Activated naive CD8-positive, alpha-beta T cell treated with anti-CD3 and anti-CD28 coated beads for 36 hours (primary cell): ENCODE measurements at places on chromosomes 6 and 20. TPM values are rescaled to one million over a fixed set of nuclear protein-coding genes. Genes with fewer than 3 reads are reported as not detected.

AAR2 gene
- total RNA-seq, result 30.0 TPM

COL9A3 gene
- total RNA-seq, result 0.35 TPM

ULBP1 gene
- total RNA-seq, result 2.9 TPM

HNF4A gene
- total RNA-seq, result not detected

WFDC10B gene
- not detected for total RNA-seq

BFSP1 gene
- total RNA-seq, result 0.64 TPM

- no peaks in the 10 kb centered on the region for H3K4me1 ChIP-seq
- no peak for DNase-seq
- no peak overlapping the region for H3K4me3 ChIP-seq
- H3K27ac ChIP-seq, result no peak overlapping the region
- H3K27me3 ChIP-seq, result peaks cover 9% of the 10 kb centered on the region
These were observed 57.7 kb upstream of the CD83 start for GRCh38 chr6:14059791-14060436.

DNA sequence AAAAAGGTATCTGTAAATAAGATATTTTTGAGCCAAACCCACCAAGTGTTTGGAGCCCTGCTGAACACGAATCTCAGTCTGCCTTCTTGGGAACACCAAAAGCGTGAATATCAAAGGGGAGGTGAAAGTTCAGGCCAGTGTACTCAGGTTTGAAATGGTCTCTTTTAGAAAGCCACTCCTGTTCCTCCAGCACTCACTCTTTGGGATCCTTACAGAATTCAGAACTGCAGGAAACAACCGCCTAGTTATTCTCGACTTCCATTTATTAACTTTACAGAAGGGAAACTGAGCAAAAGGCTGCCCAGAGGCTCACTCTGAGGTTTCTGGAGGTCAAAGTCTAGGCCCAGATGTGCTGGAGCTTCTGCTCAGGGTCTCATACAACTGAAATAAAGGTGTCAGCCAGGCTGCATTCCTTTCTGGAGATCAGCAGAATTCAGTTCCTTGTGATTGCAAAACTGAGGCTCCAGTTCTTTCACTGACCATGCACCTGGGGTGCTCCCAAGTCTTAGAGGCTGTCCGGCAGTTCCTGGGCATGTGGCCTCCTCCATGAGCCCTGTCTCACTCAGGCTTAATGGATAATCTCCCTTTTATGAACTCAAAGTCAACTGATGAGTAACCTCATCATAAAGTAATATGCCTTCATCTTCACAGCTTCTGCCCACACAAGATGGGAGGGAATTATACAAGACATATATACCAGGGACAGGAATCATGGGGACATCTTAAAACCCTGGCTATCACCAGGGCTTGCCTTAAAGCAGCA is 65.5 kb upstream of the TNFAIP3 start:
- H3K36me3 ChIP-seq, result peaks cover 3% of the 10 kb centered on the region
- DNase-seq, result no peak
- H3K27me3 ChIP-seq, result no peaks in the 10 kb centered on the region
- H3K4me3 ChIP-seq, result no peak overlapping the region
- H3K27ac ChIP-seq, result no peak overlapping the region

DNA sequence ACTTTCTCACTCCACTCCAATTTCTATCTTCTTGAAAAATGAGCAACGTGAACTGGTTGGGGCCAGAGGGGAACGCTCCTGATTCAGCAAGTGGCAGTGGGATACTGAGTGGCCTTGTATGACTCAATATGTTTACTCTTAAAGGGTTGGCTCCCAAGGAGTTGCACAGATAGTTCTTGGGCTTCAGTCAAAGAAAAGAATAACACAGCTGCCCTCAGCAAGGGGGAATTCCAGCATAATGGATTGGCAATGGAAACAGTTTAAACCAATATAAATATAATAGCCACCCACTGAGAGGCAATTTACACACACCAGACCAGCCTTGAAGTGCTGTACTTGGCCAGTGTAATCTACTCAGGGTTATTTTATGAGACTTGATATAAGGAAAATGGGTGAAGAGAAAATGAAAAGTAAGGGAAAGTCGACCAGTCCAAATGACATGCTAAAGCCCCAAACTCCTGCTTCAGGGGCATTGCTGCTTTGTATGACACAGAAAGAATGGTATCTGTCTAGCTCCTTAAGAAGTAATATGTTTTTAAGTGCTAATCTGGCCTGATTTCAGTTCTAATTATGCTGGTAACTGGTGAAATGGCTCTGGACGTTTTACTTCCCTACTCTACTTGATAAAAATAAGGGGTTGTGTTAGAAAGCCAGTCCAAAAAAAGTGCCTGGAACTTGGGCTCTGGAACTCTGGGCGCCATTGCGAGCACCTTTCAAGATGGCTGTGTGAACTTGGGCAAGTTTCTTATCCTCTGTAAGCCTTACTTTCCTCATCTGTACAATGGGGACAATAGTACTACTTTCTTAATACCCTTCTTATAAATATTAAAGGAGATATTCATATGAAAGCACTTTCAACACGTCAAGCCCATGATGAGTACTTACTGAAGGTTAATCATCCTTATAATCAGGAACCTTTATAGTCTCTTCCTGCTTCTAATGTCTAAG is 712.9 kb upstream of the MAP3K7 start:
- H3K4me3 ChIP-seq, result no peak overlapping the region
- no peaks in the 10 kb centered on the region for H3K36me3 ChIP-seq
- no peaks in the 10 kb centered on the region for H3K4me1 ChIP-seq
- no peak for DNase-seq

DNA sequence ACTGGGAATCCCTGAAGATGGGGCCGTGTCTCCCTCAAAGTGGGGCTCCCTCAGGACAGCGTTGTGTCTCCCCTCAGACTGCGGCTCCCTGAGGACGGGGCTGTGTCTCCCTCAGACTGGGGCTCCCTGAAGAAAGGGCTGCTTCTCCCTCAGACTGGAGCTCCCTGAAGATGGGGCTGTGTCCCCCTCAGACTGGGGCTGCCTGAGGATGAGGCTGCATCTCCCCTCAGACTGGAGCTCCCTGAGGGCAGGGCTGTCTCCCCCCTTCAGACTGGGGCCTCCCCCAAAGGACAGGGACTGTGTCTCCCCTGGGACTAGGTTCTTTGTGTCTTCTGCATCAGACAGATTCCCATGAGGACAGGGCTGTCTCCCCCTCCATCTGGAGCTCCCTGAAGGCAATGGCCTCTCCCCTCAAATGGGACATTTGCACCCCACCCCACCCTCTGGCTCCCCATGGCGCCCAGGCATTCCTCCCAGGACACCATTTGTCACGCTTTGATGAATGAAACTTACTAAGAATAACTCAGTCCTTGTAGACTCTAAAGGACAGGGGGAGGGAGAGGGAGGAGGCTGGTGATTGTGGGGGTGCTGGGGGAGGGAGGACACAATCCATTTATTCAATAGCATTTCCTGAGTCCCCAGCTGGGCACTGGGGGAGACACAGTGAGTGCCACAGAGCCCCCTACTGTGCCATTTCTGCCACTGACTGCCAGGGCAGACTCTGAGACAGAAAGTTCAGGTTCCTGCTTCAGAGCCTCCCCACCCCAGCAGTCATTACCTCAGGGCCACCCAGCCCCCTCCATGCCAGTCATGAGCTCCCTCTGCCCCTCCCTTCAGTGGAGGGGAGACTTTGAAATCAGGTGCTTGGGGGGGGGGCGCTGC is 122.4 kb downstream of the MRPL14 start:
- H3K4me3 ChIP-seq, result no peak overlapping the region
- H3K27ac ChIP-seq, result no peak overlapping the region
- H3K4me1 ChIP-seq, result peaks cover 19% of the 10 kb centered on the region
- H3K36me3 ChIP-seq, result peaks cover 2% of the 10 kb centered on the region

DNA sequence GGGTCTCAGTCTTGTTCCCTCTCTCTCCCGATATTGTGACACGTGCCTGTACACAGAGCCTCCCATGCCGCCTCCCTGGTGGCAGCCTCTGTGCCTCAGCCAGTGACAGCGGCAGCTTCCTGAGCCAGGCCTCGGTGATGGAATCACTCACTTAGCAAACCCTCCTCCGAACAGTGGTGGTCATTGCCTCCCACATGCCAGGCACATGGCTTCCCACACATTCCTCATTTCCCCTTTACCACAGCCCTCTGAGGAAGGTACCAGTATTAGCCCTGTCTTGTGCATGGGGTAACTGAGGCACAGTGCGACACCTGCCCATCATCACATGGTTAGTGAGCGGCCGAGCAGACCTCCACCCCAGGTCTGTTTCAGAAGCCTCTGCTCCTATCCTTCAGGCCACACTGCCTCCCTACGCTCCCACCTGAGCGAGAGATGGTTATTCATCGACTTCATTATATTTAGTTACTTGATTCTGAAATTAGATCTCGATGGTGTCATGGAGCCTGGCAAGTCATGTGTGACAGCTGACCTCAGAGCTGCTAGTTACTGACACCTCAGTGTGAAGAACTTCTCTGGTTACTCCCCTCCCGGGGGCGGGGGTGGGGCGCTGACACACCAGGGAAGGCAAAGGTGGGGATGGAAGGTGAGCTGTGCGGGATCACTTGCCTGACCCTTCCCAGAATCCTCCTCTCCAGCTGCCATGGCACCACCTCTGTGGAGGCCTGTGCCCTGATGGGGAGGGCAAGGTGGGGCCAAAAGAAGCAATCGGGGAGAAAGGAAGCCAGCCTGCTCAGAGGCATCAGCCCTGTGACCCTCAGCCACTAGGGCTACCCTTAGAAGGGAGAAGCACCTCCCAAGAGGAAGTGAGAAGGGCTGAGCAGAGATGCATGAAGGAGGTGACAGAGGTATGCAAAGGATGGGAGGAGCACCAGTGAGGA is 17.9 kb downstream of the MDGA1 start:
- H3K27ac ChIP-seq, result no peak overlapping the region
- no peaks in the 10 kb centered on the region for H3K27me3 ChIP-seq
- no peaks in the 10 kb centered on the region for H3K36me3 ChIP-seq
- DNase-seq, result no peak

DNA sequence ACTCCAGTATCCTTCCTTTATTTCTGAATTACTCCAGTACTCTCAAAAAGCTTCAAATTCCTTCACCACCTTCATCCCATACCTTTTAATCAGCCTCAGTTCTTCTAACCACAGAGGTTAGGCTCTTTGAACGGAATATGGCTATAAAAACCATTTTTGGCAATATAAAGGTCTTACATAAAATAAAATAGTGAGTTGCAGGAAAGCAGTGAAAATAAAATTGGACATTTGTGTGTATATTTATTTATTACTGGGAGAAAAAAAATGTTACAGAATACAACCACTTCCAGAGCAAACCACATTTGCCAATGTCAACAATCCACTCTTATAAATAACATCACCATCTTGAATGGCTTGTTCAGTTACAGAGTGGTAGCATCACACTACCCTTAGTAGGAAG is 7.7 kb downstream of the HDDC2 start:
- H3K27ac ChIP-seq, result no peak overlapping the region
- no peak overlapping the region for H3K4me3 ChIP-seq
- H3K36me3 ChIP-seq, result peaks cover 81% of the 10 kb centered on the region
- no peaks in the 10 kb centered on the region for H3K27me3 ChIP-seq
- peaks cover 41% of the 10 kb centered on the region for H3K4me1 ChIP-seq
- no peak for DNase-seq

- no peak for DNase-seq
- peaks cover 5% of the 10 kb centered on the region for H3K36me3 ChIP-seq
- no peak overlapping the region for H3K27ac ChIP-seq
- no peaks in the 10 kb centered on the region for H3K27me3 ChIP-seq
These were observed 40.4 kb upstream of the POLR1H start for GRCh38 chr6:30020626-30021025.

DNA sequence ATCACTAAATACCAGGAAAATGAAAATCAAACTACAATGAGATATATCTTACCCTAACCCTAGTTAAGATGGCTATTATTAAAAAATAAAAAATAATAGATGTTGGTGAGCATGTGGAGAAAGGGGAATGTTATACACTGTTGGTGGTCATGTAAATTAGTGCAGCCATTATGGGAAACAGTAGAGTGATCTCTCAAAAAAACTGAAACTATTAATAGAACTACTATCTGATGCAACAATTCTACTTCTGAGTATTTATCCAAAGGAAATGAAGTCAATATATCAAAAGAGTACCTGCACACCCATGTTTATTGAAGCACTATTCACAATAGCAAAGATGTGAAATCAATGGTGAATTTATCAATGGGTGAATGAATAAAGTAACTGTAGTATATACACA is 48.6 kb downstream of the HLA-A start:
- H3K27ac ChIP-seq, result no peak overlapping the region
- peaks cover 4% of the 10 kb centered on the region for H3K27me3 ChIP-seq
- no peak overlapping the region for H3K4me3 ChIP-seq
- peaks cover 2% of the 10 kb centered on the region for H3K36me3 ChIP-seq
- no peaks in the 10 kb centered on the region for H3K4me1 ChIP-seq

DNA sequence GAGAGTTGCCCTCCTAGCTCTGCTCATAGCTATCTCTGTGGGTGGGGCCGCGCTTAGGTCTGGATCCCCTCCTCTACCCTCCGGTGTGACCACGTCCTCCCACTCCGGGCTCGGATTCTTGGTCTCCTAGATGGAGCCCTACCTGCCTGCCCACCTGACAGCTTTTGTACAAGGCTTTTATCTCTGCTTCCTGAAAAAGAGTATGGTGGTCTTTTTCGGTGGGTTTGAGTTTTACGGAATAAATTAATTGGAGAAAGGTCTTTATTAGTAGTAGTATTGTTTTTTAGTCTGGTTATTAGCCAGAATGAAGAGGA is 773 bp downstream of the SMAP1 start:
- no peak for DNase-seq
- peak overlapping the region; percentile 90 for H3K4me3 ChIP-seq
- H3K27ac ChIP-seq, result peak overlapping the region; percentile 61

DNA sequence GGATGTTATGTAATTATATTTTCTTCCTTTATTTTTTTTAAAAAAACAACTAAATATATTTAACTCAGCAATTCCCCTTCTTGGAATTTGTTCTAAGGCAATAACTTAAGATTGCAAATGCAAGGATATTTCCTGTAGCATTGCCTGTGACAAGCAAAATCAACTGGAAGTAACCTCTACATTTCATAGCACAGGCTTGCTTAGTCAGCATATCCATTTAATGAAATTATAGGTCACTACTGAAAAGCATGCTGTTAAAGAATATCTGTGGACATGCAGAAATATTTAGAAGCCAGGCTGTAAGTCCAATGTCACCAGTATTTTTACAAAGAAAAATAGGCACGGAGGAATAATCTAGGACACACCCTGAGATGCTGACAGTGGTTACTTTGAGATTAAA is 8.7 kb upstream of the MEP1A start:
- no peak for DNase-seq
- H3K27me3 ChIP-seq, result peaks cover 26% of the 10 kb centered on the region
- H3K27ac ChIP-seq, result no peak overlapping the region
- no peak overlapping the region for H3K4me3 ChIP-seq

DNA sequence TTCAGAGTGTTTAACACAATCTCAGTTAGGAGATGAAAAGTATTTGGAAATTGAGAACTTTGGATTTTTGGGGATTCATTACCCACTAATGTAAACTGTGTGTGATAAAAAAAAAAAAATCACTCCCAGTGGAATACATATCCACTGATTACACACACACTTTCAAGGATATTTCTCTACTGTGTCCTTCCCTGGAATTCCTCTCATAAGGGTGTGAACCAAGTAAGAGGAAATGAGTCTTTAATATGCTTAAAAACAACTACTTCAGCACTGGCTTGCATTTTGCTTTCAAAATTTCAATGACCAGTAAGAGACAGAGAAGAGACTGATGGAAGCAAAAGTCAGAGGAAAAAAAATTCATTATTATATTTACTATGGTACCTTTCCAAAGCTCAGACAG is 24.5 kb upstream of the MYCT1 start:
- no peaks in the 10 kb centered on the region for H3K36me3 ChIP-seq
- DNase-seq, result no peak
- H3K27me3 ChIP-seq, result peaks cover 9% of the 10 kb centered on the region
- H3K27ac ChIP-seq, result no peak overlapping the region
- no peak overlapping the region for H3K4me3 ChIP-seq
- H3K4me1 ChIP-seq, result no peaks in the 10 kb centered on the region

- H3K4me1 ChIP-seq, result no peaks in the 10 kb centered on the region
- H3K27ac ChIP-seq, result no peak overlapping the region
- DNase-seq, result no peak
- no peaks in the 10 kb centered on the region for H3K36me3 ChIP-seq
- no peaks in the 10 kb centered on the region for H3K27me3 ChIP-seq
- H3K4me3 ChIP-seq, result no peak overlapping the region
These were observed 152.3 kb upstream of the JAG1 start for GRCh38 chr20:10826111-10826510.
